Hematopoietic multipotent progenitor cell treated with erythropoietin and hydrocortisone succinate and interleukin-3 and kit ligand, for 15 days (in vitro differentiated cells): ENCODE measurements at places on chromosomes 13 and 19.

GRCh38 chr13:36329361-36329760, 16.8 kb downstream of the SPART start:
- no peak for DNase-seq

DNA sequence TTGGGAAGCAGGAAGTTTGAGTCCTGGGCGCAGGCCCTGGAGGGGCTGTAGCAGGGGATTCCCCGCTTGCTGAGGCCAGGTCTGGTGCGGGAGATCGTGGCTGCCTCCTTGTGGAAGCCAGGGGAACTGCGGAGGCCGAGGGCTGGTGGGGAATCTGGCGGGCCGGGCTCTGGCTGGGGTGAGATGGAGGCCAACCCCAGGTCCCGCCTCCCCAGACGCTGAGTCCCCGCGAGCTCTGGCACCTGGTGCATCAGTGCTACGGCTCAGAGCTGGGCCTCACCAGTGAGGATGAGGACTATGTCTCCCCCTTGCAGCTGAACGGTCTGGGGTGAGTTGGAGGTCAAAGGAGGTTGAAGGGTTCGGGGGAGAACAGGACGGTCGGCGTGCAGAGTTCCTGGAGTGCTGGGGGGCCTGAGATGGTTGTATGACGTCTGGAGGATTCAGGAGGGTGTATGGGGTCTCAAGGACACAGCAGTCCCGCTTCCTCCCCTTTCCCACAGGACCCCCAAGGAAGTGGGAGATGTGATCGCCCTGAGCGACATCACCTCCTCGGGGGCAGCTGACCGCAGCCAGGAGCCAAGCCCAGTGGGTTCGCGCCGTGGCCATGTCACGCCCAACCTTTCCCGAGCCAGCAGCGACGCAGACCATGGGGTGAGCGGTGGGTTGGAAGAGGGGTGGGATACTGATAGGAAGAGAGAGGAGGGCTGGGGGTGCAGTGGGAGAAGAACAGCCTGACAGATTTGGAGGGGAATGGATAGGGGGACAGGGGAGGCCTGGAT, 13.1 kb downstream of the GRAMD1A start:
- peak; percentile 20 for DNase-seq

GRCh38 chr19:47232422-47233211, 1.6 kb upstream of the BBC3 start:
- DNase-seq = peak; percentile 53

DNA sequence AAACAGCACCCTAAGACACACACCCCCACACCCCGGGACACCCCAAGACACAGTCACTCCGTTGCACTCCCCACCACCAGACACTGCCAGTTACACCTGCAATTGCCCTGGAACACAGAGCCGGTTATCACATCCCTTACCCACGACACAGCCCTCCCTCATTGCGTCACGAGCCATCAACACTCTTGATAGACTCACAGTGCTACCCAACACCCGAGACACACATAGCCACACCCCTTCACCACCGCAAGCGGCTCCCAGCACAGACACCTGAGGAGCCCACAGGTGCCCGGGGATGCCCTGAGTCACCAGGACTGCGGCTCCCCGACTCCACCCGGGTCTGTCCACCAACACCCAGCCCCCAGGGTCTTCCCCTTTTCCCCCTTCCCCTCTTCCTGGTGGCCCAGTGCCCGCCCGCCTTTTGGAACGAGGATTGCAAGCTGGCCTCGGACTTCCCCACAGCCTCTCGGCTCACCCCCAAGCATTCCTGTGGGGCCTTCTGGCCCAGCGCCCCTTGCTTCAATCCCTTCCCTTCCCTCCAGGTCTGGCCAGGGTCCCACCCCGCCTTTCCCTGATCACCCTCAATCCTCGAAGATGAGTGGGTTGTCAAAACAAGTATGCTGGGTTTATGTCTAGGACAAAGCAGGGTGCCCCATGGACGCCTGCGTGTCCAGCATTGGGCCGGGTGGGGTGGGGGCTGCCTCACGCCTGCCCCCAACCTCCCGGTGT, 1.7 kb upstream of the PTGER1 start:
- DNase-seq = no peak

DNA sequence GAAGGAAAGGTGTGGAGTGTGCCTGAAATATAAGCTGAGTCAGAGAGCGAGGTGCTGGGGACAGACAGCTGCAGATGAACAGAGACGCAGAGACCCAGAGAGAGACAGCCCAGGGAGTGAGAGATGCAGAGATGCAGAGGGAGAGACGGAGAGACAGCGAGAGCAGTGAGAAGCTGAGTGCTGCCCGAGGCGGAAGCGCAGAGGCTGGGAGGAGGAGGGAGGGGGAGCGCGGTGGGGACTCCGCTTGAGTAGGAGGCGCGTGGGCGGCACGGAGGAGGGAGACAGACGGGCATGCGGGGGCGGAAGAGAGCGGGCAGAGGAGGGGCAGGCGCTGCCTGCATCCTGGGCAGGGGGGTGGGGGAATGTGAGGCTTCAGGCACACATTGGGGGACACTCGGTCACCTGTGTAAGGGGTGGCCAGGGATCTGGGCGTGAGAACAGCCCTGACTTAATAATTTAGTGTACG, 25.7 kb downstream of the SLC8A2 start:
- peak; percentile 32 for DNase-seq

DNA sequence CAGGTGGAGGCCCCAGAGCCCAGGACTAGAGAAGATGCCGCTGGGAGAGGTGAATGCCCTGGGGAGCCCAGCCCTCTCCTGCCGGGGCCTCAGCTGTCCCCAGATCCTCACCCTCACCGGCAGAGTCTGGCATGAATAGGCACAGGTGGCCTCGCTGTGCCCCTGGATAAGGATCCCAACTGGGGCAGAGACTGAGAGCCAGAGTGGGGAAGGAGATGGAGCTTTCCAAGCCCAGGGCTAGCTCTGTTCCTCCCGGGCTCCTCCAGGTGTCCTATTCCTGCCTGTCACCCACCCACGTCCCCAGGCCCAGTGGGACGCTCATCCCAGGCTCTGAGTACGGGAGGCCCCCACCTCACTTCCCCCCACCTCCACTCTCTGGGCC, 16.5 kb downstream of the PRR36 start:
- DNase-seq = no peak

- no peak for DNase-seq
Measured at GRCh38 chr19:16374436-16374835, 49.8 kb downstream of the KLF2 start.

DNA sequence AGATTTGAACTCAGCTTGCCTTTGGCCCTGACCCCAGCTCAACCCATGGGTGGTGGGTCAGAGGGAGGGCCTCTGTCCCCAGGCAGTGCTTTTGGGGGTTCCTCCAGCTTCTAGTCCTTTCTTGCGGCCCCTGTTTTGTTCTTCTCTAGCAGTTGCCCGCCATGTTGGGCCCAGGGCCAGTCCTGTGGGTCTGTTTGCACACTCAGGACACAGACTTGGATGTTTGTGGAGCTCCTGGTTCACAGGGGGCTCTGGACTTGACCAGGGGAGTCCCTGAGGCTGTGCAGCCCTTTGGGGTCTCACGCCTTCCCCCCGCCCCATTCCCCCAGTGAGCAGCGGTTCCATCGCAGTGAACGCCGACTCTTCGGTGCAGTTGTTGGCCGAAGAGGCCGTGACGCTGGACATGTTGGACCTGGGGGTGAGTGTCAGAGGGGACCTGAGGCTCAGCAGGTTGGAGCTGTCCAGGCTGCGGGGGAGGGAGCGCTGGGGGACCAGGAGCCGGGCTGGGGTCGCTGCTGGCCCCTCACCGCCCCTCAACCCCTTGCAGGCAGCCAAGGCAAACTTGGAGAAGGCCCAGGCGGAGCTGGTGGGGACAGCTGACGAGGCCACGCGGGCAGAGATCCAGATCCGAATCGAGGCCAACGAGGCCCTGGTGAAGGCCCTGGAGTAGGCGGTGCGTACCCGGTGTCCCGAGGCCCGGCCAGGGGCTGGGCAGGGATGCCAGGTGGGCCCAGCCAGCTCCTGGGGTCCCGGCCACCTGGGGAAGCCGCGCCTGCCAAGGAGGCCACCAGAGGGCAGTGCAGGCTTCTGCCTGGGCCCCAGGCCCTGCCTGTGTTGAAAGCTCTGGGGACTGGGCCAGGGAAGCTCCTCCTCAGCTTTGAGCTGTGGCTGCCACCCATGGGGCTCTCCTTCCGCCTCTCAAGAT, 2.5 kb downstream of the ATP5F1D start:
- DNase-seq = peak; percentile 88

- DNase-seq = no peak
Measured at GRCh38 chr13:104984296-104984818, 1551.1 kb downstream of the EFNB2 start.

GRCh38 chr13:51067210-51067701, 43.8 kb downstream of the C13orf42 start:
- DNase-seq = no peak

GRCh38 chr19:660793-661426, 2.1 kb downstream of the RNF126 start:
- no peak for DNase-seq

DNA sequence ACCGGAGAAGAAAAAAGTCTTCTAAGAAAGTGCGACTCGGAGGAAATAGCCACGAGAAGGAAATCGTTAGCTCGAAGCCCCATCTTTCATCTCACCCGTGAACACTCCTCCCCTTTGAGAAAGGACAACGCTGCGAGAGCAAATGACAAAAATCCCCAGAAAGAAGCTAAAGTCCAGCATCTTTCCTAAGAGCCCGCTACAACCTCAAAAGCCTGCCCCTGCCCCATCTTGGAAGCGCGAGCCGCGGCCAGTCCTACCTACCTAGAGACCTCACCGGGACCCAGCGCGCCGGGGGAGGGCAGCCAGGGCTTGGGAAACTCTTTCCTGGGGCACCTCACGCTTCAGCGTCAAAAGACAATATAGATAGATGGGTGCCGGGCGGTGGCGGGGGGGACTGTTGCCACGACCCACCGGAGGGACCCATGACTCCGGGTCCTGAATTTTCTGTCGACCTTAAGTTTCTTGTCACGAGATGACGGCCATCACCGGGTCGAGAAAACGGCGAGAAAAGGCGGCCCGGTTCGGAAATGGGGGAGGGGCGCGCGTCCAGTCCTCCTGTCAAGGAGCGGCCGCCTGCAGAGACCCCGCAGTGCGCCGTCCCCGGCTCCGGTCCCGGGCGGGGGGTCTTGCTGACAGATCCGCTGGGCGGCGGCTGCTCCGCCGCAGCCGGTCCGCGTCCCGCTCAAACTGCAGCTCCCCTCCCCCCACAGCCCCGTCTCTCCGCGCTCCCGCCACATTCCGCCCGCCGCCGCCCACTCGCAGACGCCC, 65.9 kb downstream of the KCNRG start:
- DNase-seq = peak; percentile 57

GRCh38 chr19:14203177-14203576, 2.8 kb downstream of the ADGRL1 start:
- DNase-seq = no peak

DNA sequence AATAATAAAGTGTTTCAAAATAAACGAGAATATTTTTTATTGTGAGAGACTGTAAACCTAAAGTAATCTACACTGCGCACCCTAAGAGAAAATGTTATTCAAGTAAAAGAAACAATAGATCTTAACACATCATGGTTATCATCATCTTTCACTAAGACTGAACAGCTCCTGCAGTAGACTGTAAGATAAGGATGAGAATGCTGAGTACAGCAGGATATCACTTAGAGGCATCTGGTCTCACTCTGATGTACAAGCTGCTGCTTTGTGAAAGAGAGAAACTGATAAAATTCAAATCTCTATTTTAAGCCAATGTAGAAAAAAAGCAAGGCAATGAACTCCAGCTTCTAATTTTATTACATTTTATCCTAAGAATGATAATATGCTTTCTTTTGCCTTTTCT, 261.7 kb upstream of the HTR2A start:
- DNase-seq = no peak

DNA sequence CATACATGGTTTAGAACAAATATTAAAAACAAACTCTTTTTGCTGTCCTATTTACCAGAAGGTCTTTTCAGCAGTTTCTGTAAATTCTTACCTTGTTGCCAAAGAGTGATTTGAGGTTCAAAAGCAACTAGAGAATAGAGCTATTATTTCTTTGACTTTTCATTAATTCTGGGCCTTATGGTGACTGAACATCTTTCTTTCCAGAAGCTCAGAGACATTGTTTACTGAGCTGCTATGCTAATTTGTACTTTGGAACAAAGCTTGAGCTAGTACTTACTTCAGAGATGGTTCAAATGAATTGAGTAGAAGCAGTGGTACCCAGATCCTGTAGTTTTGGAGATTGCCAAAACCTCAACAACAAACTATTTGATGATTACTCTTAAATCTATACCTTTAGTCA, 331.2 kb downstream of the SPRY2 start:
- DNase-seq = no peak

GRCh38 chr19:28864024-28864503, 348.9 kb downstream of the UQCRFS1 start:
- no peak for DNase-seq

DNA sequence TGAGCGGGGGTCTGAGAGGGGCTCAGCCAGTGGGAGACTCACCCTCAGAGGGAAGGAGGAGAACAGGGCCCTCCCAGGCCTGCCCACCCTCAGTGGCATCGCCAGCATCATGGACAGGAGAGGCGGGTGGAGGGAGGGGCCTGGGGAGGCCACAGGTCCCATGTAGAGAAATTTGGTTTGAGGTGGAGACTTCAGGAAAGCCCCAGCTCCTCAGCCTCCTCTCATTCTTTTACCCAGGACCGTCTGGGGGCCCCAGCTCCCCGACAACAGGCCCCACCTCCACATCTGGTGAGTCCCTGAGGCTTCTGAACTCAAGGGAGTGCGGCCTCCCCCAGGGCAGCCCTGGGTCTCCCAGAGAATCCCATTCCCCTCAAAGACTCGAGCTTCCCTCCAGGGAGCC, 3.1 kb downstream of the LILRB1 start:
- DNase-seq = no peak
